ENCODE measurements at places on chromosomes 16 and 17.

GRCh38 chr16:19330841-19331397 lies 45.4 kb downstream of the CLEC19A start:
- no peak for DNase-seq

- no peak for DNase-seq
Measured at GRCh38 chr16:27356794-27357193, 43.0 kb downstream of the IL4R start.

DNA sequence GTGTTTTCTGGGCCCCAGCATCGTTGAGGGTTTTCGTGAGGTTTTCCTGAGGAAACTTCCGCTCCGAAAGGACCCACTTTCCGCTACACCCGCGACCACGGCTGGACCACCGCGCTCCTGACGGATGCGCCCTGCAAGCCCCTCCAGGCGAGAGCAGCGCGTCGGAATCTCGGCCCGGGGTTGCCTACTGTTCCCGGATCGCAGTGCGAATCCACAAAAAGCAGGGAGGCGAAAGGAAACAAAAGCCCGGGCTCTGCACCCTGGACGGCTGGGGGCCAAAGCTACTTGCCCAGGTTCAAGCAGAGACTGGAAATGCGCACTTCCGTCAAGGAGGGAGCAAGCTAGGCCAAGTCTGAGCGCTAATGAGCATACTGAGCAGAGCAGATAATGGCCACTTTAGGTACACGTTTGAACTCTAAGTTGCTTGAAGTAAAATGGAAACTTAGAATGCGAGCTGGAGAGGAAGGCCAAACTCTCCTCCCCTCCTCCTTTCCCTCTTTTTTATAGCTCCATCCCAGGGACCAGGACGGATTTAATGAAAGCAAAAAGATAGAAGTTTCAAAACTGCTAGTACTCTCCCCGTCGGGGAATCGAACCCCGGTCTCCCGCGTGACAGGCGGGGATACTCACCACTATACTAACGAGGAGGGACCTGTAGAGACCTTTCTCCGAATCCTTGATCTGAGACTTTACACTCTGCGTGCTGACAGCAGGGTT lies 11.4 kb upstream of the AURKB start:
- DNase-seq: peak; percentile 87

- DNase-seq: no peak
Measured at GRCh38 chr16:20952139-20952920, 51.8 kb downstream of the LYRM1 start.

DNA sequence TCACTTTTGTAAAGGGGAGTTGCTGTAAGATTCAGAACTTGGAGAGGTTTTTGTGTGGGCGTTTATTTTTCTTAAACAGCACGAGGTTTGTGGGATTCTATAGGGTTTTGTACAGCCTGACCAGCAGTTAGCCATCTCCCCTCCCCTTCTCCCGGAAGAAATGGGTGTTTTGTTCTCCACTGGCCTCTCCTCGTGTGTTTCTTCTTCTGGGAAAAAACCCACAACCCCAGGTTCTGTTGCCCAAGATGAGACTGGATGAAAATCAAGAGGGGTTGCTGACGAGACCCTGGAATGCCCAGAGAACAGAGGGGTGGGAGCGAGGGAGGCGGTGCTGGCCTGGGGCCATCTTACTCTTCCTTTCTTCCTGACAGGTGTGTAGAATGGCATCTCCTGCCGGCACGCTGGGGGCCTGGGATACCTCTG lies 186.1 kb downstream of the MSI2 start:
- DNase-seq: no peak

DNA sequence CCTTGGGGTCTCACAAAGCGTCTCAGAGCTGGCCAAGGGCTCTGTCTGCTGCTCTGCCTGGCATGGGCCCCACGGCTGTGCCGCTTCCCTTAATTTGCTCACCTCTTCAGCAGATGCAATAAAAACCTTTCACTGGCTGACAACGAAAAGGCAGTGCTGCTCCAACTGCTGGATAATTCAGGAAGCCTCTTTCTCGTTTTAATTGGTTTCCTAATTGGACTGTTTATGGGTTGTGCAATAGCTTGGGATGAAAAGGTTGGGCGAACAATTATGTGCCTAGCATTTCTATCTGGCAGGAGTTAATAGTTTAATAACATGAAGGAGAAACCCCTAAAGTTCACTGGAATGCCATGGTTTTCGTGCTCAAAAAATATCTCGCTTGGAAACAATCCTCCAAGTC lies 234.1 kb upstream of the IRX5 start:
- no peak for DNase-seq

DNA sequence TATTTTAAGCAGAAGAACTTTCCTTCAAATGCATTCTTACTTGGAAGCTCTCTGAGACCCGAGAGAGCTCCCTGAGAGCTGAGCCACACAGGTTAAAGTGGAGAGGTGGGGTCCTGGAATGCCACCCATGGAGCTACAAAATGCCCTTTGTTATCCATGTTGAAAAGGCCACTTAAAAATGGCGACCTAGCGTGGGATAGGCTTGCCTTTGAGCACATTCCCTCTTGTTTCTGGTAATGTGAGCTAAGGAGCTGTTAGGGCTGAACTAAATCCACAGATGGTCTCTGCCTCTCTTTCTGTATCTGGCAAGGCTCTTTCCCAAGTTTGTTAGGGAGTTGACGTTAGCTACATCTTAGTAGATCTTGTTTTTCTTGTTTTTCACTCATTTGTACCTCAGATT lies 171.6 kb downstream of the SNX29 start:
- no peak for DNase-seq

DNA sequence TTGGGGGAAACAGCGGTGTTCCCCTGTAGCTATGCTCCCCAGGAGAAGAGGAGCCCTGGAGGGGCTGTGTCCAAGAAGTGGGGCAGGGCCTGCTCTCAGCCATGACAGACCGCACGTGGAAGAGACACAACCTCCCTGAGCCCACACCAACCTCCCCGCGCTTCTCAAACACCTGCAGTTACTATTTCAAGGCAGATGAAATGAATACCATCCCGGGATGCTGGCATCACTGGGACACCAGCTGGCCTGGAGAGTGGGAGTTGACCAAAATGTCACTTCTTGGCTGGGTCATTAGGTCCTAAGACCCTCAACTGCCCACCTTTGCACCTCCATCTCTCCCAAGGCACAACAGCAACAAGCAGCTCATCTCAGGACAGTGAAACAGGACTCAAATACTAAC lies 32.0 kb downstream of the SPHK1 start:
- DNase-seq: no peak

DNA sequence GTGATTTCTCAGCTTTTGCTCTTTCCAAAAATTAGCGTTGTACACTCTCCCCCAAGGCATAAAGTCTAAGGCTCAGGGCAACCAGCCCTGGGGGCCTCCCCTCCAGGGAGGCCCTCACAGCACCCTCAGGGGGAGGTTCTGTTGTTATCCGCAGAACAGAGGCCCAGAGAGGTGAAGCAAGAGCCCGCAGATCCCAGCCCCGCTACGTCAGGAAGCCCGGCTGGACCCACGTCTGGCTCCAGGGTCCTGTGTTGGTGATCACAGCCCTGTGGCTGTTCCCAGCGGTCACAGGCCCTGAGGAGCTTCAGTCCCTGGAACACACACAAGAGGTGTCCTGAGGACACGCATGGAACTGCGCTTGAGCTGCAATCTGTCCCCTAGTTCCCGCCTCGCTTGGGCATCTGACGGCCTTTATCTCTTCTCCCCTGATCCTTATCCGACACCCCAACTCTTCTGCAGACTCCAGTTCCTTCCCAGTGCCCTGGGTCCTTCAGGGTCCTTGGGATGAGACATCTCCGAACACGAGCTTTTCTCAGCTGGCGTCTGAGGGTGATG lies 1.1 kb upstream of the ZG16B start:
- DNase-seq: no peak

DNA sequence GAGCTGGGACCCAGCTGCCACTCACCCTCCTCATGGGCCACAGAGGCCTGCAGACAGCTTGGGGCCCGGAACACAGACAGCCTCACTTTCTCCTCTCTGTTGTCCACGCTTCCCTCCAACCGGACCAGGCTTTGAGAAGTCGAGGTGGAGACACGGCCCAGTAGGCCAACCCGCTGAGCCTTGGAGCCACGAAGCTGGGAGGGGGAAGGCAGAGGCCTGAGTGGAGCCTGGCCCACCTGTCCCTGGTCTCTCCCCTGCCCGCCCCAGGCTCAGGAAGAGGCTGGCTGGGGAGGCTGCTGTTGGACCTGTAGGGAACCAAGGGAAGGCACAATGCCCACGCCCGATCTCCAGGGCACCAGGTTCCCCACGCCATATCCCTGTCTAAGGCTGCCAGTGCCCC lies 48.1 kb downstream of the RMI2 start:
- no peak for DNase-seq

DNA sequence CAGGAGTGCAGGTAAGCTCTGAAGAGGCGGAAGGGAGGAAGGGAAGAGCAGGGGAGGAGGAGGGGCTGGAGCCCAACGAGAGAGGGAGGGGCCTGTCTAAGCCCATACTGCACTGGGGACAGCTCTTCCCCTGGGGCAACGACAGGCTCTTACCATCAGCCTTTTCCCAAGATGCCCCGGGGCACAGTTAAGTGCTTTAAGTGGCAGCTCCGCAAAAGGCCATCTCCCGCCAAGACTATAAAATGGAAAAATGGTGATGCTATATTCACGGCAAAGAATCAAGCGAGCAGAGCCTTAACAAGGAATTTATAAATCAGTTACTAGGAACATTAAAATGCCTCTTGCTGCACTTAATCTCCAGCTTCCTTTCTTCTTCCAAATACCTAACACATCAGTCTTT lies 110.2 kb upstream of the NLRP1 start:
- no peak for DNase-seq

- no peak for DNase-seq
Measured at GRCh38 chr17:46108550-46109110, 84.6 kb downstream of the KANSL1 start.

- DNase-seq: no peak
Measured at GRCh38 chr16:11180489-11180888, 75.5 kb downstream of the SOCS1 start.

- no peak for DNase-seq
Measured at GRCh38 chr16:53374800-53375199, 59.5 kb upstream of the RBL2 start.

GRCh38 chr17:80274331-80274730 lies 13.7 kb downstream of the RNF213 start:
- DNase-seq: no peak

- DNase-seq: no peak
Measured at GRCh38 chr17:53571342-53571741, 251.4 kb upstream of the KIF2B start.

- DNase-seq: no peak
Measured at GRCh38 chr16:56401482-56401881, 23.9 kb downstream of the AMFR start.

- DNase-seq: no peak
Measured at GRCh38 chr17:57603546-57603945, 141.6 kb downstream of the CCDC182 start.

- DNase-seq: no peak
Measured at GRCh38 chr17:38738007-38738662, 8.0 kb downstream of the CISD3 start.

DNA sequence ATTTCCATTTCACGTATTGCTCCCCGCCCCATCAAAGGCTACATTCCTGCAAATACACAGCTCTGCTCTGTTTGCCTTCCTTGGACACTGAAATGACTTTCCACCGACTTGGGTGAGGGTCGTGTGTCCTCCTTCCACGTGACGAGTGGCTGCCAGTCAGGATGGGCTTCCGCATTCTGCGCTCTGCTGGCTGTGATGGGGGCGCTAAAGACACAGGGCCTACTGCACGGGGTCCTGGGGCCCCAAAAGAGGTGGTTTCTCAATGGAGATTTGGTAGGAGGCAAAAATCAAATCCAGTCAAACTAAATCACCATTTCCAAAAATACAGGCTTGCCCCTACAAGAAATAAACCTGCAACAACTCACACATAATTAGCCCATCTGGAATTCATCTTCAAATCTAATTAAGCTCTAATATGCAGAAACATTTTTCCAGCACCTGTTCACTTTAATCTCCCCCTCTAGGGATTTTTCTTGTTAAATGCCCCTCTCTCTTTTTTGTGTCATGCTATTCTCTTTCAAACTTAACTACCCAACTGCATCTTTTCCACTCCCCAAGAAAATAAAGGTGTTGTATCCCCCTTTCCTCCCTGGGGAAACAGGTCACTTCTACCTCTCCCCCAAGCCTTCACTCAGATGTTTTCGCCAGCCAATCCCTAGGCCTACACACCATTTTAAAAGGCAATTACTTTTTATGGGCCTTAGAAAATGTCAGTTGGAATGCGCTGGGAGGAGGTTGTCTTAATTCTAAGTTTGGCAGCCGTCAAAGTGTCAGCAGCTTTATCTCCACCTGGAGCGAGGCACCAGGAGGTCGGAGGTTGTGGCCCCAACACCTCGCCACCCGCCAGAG lies 21.9 kb upstream of the FAAP100 start:
- no peak for DNase-seq

DNA sequence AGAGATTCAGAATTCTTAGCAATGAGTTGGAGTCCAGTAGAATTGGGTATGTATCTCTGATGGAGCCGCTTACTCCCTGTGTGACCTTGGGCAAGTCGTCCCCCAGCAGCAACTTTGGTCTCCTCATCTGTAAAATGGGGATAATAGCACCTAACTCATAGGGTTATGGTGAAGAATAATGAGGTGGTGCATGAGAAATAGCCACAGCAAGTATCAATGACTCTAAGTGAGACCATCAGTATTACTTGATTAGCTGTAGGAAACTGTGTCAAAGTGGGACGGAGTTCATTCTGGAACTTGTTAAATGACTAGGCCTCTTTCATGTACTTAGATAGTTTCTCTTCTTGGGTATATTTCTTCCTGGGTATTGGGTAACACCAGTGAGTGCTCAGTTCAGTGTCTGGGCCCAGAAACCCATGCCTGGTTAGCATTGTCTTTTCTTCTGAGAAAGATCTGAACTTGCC lies 6.4 kb downstream of the PRKCB start:
- no peak for DNase-seq

All from activated CD4-positive, CD25-positive, alpha-beta regulatory T cell treated with anti-CD3 and anti-CD28 coated beads, Interleukin-2, amount 50 U/mL, for 16 hours (primary cell).